ENCODE measurements at places on chromosomes 11 and 22.

GRCh38 chr11:110832080-110832479 is 119.8 kb upstream of the ARHGAP20 start:
- no peak for DNase-seq

GRCh38 chr11:91742155-91742554 is 482.5 kb upstream of the FAT3 start:
- no peak for DNase-seq

GRCh38 chr11:93686812-93687211 is 25.3 kb downstream of the CEP295 start:
- no peak for DNase-seq

DNA sequence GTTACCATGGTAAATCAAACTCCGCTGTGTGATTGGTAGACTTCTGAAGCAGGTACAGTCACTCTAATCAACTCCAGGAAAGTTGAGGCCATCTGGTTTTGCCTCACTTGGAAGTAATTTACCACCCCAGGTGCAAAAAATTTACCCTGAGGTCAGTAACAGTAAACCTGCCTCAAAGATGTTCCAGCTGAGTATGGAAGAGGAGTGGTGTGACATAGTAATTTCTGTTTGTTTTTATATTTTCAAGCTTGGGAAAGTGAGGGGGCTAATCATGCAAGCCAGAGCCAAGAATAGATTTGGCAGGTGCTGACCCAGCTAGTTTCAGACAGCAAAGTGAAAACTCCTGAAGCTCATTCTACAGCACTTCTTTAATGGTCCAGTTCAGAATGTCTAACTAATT is 691.6 kb downstream of the NTM start:
- DNase-seq, result no peak

DNA sequence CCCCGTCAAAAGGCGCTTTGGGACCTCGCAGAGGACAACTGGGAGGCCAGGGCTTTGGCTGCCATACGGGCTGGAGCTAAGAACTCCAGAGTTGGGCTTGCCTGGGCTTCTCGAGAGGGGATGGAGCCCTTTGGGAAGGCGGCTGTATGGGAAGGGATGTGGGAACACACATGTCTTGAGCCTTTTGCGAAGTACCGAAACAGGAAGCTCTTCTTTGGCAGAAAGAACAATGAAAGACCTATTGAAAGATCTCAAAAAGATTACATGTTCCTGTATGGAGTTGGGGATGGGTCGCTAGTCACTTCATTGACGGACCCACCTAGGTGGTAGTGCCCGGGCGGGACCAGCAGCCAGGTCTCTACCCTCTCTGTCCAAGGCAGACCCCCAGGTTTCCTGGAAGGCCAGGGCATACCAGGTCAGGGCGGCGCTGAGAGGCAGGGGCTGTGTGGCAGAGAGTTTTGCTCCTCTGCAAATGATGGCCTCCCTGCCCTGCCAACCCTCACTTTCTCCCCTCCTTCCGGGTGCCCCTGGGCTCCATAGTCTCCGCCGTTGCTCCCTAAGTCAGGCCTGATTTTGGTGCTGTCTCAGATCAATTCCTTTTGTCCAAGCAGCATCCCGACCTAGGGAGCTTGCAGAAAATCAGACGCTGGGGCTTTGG is 1.0 kb downstream of the ST14 start:
- DNase-seq, result peak; percentile 53

GRCh38 chr11:59192446-59193020 is 20.2 kb downstream of the MPEG1 start:
- no peak for DNase-seq

GRCh38 chr11:123181075-123181474 is 14.0 kb downstream of the CLMP start:
- no peak for DNase-seq

- no peak for DNase-seq
Observed at GRCh38 chr22:36348760-36349159, 39.0 kb downstream of the MYH9 start.

DNA sequence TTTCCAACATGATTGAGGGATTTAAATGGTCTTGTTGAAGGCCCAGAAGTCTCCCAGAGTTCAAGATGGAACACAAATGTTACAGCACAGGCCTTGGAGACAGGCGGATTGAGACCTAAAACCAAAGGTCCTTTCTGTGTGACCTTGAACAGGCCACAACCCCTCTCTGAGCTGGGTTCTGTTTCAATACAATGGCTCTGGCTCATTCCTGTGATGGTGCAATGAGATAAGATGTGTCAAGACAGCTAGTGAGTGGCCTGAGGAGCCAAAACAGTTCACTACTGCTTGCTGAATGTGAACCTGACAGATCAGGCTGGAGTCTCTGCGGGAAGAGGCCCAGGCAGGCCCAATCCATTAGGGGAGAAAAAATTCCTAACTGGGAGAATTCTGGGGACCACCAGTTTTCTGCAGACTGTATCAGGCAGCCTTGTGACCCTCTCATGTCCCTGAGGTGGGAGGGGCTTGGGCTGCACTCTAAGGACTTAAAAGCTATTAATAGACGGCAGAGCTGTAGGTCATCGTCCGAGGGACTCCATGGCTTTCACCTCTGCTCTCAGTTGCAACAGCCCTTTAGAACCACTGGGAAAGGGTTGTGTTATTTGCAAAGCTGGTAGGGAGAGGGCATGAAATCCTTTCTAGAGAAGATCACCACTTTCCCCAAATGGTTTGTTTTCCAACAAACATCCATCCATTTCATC is 126.1 kb upstream of the TEAD1 start:
- no peak for DNase-seq

- DNase-seq, result no peak
Observed at GRCh38 chr22:49725516-49725915, 102.2 kb downstream of the BRD1 start.

DNA sequence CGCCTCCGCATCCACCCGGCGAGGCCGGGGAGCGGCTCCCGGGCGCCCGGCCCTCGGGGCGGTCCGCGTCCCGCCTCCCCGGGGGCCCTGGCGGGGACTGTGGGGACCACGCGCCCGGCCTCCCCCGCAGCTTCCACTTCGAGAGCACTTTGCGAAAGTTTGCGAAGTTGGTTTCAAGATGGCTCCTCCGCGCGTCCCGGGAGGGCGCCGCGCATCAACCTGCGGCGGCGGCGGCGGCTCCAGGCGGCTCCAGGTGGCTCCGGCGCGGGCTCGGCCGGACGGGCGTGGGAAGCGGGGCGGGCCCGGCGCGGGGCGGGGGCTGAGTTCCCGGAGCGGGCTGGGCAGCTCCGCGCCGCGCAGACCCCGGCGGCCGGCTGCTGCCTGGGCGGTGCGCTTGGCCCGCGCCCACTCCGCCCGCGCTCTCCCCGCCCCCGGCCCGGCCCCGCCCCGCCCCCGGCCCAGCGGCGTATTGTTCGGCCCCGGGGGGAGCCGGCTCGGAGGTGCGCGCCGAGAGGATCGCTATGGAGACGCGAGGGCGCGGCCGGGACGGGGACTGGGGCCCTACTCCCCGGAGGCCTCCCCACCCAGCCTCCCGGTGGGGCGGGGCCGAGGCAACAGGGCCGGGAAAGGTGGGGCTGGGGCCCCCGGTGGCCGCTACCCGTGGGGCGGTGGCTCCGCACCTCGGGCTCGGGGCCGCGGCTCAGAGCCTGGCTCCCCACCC is at the start of gene CELSR1:
CELSR1 (minus strand) TSS at position 396 of the 721 bp plus-strand sequence. CDS start 450 bp downstream, outside the sequence.
- peak; percentile 62 for DNase-seq

DNA sequence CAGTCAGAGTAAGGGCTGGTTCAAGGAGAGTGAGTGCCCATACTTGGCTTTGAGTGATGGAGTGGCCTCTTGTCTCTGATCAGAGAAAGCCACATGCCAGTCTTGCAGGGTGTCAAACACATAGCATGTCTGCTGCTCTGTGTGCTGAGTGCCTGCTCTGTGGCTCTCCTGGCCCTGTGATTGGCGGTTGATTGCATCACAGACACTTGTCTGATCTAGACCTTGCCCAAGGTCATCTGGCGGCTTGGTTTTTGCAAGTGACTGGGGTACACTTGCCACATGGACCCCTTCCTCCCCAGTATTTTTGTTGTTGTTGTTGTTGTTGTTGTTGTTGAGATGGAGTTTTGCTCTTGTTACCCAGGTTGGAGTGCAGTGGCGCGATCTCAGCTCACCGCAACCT is 10.3 kb downstream of the OSBP2 start:
- DNase-seq, result no peak

DNA sequence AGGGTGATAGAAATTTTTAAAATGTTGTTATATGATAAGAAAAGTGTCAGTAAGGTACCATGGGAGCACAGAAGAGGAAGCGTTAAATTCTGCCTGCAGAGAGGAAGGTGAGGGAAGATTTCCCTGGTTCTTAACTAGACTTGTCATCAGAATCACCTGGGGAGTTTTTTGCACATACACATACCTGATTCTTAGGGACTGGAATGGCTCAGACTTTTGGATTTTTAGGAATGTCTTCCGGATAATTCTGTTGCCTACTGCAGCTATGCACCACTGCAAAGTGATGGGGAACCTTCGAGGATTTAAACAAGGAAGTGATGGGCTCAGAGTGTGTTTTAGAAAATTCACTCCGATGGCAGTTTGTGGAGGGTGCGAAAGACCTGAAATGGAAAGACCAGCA is 21.9 kb downstream of the STX3 start:
- no peak for DNase-seq

- peak; percentile 93 for DNase-seq
Observed at GRCh38 chr11:46121301-46121723, at the start of gene PHF21A. Gene PHF21A, minus strand, starts transcription at chr11:46121454. Its CDS starts 37,235 bp downstream, at chr11:46084219.

GRCh38 chr22:46948411-46949144 is 186.1 kb downstream of the TBC1D22A start:
- DNase-seq, result no peak

DNA sequence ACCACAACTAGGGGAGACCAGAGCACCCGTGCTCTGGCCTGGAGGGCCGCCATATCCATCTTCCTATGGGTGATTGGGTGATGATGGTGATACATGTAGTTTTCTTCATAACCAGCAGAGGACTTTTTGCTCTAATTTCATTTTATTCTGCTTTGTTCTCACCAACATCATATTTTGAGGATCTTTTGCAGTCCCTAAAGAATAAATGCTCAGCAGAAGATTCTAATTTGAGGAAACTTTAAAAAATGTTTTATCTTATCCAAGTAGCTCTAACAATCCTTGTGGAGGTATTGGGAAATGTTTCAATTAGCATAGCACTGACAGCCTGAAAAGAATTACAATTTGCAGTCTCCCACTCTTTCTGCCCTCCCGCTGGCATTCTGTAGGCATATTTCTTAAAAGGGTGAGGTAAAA is 544.0 kb downstream of the NTM start:
- no peak for DNase-seq

DNA sequence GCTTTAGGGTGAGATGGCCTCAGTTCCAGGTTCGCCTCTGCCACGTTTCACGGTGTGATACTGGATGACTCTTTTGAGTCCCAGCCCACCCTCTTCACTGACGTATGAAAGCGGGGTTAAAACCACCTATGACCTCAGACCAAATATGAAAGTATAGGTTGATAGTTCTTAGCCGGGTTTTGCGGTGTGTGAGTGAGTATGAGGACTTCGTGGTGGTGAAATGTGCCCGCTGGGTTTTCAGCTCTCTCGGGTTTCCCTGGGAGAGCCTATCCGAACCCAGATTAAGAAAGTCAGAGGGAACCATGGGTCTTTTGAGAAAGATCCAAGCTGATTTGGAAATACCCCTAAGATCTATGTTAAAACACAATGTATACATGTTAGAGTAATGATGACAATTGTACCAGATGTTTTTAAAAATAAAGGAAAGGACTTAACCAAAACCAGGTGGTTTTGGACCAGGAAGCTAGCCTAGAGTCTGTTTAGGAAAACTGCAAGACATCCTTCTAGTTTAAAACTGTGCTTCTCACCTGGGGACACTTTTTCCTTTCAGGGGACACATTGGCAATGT is 25.8 kb upstream of the ST3GAL4 start:
- no peak for DNase-seq

DNA sequence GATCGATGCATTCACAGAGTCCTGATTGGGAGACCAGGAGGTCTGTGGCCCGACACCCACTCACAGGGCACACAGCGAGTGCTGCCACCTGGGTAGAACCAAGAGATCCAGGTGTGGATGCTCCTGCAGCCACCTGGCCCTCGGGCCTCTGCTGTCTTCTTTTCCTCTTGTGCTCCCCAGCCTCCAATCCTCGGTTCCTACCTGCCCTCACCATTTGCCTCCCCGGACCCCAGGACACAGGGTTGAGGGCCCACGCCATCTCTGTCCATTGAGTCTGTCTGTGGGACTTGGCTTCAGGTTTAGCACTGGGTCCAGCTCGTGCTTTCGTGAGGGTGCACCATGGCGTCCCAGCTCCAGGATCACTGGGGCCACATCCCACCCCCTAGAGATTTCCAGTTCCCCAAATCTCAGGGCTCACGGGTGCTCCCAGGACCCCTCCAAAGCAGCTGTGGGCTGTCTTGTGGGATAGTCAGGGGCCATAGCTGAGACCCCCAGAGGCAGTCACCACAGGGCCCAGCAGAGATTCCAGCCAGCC is 591.1 kb downstream of the BRD1 start:
- DNase-seq, result no peak

DNA sequence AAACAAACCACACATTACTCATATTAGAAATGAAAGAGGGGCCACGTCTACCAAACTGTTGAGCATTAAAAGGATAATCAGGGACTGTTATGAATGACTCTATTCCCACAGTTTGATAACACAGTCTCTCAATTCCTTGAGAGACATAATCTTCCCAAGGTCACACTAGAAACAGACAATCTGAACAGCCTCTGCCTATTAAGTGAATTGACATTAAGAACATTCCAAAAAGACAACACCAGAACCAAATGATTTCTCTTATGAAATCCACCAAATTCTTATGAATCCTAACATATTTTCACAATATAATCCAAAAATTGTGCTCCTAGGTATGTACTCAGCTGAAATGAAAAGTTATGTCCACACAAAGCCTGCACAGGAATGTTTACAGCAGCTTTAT is 4.6 kb downstream of the RFPL1 start:
- no peak for DNase-seq

DNA sequence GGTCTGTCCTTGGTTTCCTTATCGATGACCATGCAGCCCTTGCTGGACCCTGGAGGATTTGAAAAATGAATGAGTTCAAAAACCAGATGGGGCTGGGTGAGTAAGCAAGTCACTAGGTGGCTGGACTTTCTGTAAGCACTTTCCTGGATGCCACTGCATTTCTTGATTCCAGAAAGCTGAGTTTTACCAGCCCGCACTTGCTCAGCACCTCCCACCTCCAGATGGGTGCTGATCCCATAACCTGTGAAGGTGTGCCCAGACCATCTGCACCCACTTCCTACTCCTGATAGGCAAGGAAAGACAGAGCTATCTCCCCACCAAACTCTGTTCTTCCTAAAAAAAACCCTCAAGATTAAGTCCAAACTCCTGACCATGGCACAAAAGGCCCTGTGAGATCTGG is 21.1 kb downstream of the ASCC2 start:
- DNase-seq, result no peak
